Activated T-cell treated with anti-CD3 and anti-CD28 coated beads, Interleukin-2, amount 50 U/mL, for 72 hours (primary cell): ENCODE measurements at places on chromosomes 3 and 15. TPM values are rescaled to one million over a fixed set of nuclear protein-coding genes. Genes with fewer than 3 reads are reported as not detected.
A peak's percentile ranks its signal among the peaks of the same experiment; 100 is the strongest.

AEN gene
- total RNA-seq: 155 TPM

CADM2 gene
- not detected for total RNA-seq

GOLGA8H gene
- total RNA-seq: 0.19 TPM

GRAMD1C gene
- 1.4 TPM for total RNA-seq

CLK3 gene
- 120 TPM for total RNA-seq

AKAP13 gene
- total RNA-seq: 185 TPM

TSEN2 gene
- 8.7 TPM for total RNA-seq

ATP13A5 gene
- total RNA-seq: not detected

- no peak for DNase-seq
Measured at GRCh38 chr3:47412842-47413520, 32.2 kb downstream of the PTPN23 start.

GRCh38 chr15:25188551-25189101 is 233.8 kb downstream of the SNRPN start:
- DNase-seq: no peak

DNA sequence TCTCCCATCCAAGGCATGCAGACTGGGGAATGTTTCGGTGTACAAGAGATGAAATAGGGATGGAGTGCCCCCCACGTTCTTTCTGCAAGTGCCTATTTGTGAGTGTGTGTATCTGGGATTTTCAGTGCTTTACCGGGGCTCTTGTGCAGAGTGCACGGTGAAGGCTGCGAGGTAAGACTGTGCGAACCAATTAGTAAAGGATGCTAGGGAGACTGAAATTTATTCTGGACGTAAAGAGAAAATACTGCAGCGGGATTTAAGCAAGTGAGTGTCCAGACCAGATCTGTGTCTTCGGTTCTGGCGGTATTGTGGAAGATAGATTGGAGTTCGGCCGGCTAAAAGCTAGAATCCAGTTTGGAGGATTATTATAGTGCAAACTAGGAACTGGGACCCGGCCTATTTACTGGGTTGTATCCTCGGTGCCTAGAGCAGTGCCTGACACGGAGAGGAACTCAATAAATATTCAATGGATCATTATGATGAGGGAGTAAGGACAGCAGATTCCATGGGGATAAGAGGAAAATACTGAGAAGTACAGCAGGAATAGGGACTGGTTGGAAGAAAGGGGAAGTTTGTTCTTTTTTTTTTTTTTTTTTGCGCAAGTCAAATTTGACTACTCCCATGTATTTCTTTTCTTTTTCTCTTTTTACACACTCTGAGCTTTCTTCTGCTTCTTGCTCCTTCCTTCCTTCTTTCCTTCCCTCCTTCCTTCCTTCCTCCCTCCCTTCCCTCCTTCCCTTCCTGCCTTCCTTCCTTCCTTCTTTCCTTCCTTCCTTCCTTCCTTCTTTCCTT is 580 bp upstream of the MAGEF1 start:
- no peak for DNase-seq

DNA sequence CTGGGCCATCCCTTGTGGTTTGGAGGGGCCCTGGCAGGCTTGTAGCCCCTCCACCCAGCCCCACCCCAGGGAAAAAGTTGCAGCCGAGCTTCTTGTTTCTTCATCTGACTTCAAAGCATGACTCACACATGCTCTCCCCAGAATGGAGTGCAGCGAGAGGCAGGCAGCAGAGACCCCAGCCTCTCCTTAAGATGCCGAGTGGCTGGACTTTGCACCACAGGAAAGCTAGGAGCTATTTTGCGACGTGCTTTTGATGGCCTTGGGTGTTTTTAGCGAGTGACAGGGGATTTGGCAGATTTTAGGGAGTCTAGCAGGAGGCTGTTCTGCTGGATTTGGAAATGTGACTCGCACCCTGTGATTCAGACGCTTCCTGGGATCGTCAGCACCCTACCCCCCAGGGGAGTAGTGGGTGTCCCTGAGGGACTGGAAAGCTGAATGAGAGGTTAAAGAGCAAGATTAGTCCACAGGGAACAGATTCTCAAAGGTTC is 14.2 kb downstream of the BAHD1 start:
- peak; percentile 43 for DNase-seq

DNA sequence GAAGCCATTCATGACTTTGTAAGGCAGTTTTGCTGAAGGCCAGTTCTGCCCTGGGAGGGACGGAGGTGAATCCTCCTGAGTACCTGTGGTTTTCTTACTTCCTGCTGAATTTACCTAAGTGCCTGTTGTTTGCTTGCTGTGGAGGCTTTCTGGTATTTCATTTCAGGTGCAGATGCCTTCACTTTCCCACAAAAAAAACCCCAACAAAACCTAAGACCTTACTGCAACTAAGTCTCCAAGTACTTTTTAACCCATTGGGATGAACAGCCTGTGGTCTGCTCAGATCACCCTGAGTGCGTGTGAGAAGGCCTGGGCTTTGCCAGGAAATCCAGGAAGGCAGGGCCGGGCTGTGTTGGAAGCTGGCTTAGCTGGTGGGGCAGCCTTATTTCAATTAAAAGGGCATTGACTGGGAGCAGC is 65.3 kb downstream of the IGF1R start:
- DNase-seq: peak; percentile 32

DNA sequence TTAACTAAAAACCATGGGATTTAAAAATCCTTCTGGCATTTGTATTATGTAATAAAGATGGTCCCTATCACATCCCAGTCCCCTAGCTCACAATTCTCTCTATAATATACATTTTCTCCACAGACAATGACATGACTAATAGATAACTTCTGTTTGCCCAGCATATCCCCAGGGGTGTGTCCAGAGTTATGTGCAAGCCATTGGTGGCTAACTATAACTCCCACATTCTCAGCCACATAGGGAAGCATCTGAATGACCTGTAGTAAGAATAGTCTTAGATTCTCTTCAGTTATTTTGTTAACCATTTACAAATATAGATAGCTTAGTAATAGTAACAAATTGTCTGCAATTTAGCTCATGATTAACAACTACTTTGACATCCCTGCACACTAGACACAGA is 52.2 kb upstream of the RBSN start:
- DNase-seq: no peak

DNA sequence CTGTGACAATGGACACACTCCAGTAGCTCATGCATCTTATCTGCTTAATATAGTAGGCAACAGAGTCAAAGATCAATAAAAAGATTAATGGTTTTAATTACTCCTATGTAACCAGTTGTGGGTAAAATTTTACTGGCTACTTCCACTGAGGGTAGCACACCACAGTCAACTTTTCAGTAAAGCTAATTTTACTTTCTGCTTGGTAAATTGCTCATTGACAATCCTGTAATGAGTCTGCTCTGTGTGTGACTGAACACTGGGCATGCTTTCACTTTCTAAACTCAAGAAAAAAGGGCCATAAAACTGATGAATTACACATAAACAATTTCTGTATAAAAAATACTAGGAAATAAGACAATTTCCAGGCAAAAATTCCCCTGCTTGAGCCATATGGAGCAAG is 838.3 kb downstream of the VGLL3 start:
- DNase-seq: no peak
